NCI-H446 treated with DMSO at 0.1 percent for 48 hours (cell line): ENCODE measurements at places on chromosomes 16 and 17.

DNA sequence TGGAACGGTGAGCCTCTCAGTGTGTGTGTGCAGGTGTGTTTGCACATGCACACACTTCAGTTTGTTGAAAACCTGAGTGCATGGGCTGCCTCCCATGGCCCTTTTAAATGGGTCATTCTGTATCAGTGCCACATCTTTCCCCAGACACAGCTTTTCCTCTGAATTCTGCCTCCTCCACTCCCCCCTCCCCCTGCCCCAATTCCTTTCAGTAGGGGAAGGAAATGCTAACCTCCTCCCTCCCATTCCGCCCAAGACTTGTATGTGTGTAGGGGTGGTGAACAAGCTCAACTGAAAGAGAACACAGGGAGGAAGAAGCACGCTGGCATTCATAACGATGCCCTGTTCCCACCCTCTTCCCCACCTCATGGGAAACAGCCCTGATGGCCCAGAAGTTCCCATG is 34.3 kb downstream of the C17orf75 start:
- DNase-seq = no peak

DNA sequence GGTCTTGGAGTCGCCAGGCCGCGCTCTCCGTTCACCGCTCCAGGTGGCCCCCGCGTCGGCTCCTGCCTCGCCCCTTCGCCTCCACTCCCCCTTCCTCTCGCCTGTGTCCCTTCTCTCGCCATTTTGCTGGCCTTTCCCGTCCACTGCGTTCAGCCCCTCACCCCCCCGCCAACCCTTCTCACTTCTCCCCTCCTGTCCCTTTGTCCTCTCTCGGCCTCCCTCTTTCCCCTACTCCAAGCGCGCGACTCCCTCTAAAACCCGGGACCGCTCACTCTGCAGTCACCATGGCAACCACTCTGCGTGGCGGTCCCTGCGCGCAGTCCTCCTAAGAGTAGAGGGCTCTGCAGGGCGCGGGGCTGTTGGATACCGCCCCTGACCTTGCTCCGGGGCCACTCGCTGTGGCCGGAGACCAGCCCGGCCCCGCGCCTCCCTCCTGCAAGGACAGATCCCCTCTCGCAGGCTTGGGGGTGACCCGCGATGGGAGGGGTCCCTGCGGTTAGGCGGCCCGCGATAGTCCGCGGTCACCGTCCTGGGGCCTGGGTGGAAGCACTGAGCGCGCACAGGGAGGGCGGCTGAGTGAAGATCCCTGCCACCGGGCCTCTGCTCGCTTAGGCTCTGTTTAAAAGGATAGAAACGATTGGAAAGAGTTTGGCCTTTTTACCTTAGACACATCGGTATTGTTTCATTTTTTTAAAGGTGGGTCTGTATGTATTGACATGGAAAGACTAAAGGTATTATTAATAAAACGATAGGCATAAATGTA is 454 bp downstream of the CCDC40 start:
- DNase-seq = no peak

GRCh38 chr17:73128496-73128895 is 36.0 kb upstream of the SLC39A11 start:
- no peak for DNase-seq

DNA sequence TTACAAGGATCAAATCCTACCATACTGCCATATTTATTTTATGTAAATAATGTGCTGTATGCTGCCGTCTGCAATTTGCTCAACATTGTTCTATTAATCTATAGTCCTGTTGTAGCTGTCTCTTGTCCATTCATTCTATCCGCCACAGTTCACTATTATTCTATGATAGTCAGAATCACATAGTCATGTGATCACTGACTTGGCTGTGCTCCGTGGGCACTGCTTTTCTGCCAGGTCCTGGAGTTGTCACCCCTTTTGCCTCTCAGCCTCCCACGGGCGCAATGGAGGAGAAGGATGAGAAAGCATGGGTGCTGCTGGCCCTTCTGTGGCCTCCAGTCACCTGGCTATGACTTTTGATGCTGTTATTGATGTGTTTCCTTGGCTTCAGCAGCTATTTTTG is 37.3 kb upstream of the ANKFY1 start:
- no peak for DNase-seq

DNA sequence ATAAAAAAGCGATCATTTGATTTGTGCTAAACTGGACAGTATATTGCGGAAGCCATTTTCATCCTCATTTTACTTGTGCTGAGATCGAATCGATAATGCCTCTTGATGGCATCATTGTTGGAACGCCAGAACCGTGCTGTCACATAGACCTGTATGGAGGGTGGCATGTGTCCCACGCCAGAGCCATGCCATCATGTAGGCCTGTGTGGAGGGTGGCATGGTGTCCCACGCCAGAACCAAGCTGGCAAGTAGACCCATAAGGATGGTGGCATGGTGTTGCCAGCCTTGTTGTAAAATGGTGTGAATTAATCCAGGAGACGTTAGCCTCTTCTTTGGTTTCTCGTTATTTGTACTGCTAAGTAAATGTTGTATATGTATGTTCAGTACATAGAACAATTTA is 222.7 kb upstream of the CHMP6 start:
- DNase-seq = no peak

DNA sequence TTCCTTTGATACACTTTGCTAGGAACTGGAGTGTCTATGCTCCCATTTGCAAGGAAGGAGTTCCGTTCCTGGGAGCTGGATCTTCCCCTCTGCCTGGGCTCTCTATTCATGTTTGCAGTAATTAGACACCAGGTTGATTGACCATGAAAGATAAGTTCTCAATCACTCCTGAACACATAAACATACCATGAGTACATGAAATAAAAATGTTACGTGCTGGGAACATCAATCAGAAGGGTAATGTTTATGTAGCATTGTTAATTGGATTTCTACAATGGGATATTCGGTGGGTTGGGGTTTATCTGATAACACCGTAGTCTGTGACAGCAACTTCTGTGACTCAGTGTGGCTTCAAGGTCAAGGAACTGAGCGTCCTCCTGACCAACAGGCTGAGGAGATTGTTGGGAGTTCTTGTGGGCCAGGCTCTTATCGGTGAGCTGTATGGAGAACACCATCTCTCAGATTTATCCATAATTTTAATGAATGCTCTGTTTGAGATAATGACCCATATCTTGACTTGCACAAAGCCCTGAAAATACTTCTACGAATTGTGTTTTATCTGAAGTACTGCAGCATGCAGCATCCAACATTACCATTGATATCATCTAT is 136.4 kb downstream of the NPIPB5 start:
- DNase-seq = no peak

DNA sequence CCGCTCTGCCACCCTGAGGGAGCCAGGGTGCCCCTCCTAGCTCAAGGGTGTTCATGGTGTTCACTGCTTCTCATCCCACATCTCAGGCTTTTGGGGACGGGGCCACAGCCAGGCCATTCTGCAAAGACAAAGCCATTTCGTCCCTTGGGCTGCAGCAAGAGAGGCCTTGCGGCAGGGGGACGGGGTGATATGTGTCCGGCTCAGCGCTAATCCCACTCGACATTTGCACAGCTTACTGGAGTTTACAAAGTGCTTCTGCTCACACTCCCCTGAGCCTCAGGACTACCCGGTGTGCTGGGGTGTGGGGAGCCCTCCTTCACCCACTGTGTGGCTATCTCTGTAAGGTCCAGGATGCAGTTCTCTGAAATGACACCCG is 84.3 kb downstream of the RTN4RL1 start:
- no peak for DNase-seq

DNA sequence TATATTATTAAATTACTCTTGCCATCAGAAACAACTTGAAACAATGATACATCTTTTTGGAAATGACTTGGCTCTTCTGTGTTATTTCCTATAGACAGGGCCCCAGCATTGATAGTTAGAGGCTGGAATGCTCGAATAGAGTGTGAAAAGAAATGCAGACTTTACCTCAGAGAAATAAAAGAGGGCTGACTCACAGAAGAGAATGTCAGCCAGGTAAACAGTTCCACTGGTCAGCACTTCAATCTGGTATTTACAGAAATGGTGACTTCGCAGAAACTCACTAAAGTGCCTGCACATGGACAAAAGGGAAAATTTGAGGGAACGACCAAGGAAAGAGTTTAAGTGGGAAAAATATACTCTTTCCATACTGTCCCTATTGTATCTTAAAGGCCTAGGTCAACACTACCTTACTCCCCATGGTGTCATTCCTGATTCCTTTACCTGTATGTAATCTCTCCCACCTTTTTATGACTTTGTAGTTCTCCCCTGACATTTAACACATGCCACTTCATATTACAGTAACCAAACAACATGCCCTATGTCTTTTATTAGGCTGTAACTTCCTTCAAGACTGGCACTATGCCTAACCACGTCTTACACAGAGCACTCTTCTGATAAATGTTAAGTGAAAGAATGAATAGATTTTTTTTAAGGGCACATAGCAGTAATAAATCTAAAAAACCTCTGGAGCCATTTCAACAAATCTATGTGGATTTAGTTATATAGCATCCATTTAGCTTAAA is 36.7 kb downstream of the AKAP10 start:
- DNase-seq = no peak

GRCh38 chr17:36934144-36934691 is 3.1 kb upstream of the LHX1 start:
- DNase-seq = no peak

GRCh38 chr17:32956240-32956970 is 28.5 kb downstream of the TMEM98 start:
- no peak for DNase-seq

GRCh38 chr17:30299000-30299399 is 7.3 kb upstream of the BLMH start:
- no peak for DNase-seq

DNA sequence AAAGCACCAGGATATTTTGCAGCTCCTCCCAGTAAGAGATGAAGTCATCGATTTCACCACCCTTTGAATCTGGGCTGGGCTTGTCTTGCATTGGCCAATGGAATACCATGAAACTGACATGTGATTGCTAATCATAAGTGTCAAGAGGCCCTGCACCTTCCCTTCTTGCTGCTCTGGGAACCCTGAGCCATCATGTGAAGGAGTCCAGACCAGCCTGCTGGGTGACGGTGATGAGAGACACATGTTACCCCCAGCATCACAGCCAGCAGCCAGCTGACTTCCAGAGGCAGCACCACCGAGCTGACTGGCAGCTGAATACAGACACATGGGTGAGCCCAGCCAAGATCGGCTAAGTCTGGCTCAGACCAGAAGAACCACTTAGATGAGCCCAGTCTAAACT is 43.6 kb upstream of the CACNG4 start:
- DNase-seq = no peak

DNA sequence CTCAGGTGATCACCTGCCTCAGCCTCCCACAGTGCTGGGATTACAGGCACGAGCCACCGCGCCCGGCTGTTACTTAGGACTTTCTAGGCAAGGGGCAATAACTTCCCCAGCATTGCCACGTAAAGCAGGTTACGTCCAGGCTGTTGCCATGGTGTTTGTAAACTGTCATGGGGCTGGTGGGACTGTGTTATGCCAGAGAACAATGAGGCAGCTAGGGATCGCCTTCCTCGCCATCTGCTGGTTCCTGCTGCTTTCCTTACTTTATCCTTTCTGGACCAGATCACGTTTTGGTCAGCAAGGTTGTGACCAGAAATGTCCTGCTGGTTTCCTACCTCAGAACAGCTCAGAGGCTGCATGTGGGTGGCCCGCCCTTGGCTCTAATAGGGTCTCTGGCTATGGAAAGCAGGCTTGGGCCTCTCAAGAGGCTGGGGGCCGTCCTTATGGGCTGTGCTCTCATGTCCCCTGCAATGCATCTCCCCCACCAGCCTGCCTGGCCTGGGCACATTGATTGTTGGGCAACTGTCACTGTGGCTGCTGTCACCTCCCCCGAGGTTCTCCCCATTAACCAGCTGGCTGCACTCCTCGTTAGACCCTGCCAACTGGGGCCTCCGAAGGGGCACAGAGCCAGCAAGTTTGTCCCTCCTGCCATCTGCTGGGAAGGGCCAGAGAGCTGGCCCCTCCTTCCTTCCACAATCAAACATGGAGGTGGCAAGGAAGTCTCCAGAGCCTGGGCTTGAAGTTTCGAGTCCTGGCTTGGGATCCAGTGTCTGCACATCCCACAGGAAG is 28.2 kb upstream of the ZC3H18 start:
- DNase-seq = peak; percentile 17

- DNase-seq = no peak
Observed at GRCh38 chr17:46809110-46809571, 9.4 kb downstream of the WNT3 start.

DNA sequence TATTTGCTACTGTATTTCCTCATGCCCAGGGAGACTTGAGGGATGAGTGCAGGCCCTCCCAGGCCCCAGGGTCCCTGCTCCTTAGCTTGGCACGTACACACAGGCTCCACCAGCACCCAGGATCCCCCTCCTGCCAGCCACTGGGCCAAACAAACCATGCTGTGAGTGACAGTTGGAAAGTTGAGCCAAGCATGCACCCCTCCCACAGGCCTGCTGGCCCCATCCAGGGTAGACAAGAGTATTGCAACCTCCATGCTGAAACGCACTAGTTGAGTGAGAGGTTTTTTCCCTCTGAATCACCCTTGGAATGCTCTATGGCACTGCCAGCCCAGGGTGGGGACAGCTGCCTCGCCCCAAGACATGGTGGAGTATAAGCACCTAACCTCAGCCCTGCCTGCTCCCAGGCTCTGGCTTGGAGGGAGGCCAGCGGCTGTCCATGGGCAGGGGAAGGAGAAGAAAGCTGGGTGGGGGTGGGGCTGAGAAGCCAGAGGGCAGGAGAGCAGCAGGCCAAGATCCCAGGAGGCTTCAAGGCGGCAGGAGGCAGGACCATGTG is 49.6 kb downstream of the PITPNM3 start:
- DNase-seq = no peak

- DNase-seq = no peak
Observed at GRCh38 chr16:19304750-19305149, 19.2 kb downstream of the CLEC19A start.

DNA sequence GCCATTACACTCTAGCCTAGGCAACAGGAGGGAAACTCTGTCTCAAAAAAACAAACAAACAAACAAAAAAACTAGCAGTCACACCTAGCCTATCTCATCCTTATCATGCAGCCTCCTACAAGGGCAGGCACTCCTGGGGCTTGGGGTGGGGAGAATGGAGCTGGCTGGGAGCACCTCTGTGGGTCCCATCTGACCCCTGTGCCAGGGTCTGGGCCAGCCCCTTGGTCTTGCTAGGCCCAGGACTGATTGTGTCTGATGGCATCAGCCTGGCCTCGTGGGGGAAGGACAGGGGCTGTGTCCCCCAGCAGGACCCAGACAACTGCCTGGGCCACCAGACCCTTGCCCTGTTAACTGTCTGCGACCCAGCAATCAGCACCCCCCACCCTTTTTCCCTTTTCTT is 49.8 kb downstream of the SREBF1 start:
- DNase-seq = no peak

DNA sequence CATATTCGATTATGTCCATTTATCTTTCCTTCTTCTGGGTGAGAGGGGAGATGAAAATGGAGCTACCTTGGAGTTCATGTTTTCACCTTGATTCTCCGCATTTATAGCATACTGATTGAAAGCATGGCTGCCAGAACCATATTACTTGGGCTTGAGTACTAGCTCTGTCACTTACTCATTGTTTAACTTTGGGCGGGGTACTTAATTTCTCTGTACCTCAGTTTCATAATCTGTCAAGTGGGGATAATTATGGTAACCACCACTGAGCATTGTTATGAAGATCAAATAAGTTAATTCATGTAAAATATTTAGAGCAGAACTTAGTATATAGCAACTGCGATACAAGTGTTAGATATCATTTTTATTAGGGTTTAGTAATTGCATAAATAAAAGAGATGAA is 65.2 kb downstream of the FTO start:
- DNase-seq = no peak

GRCh38 chr17:30254150-30254549 is 18.7 kb upstream of the SLC6A4 start:
- DNase-seq = no peak

- DNase-seq = no peak
Observed at GRCh38 chr17:44247440-44247841, 20.5 kb downstream of the SLC4A1 start.

GRCh38 chr16:13291591-13292333 is 390.4 kb downstream of the SHISA9 start:
- no peak for DNase-seq
